ENCODE measurements at places on chromosomes 6 and 20.

DNA sequence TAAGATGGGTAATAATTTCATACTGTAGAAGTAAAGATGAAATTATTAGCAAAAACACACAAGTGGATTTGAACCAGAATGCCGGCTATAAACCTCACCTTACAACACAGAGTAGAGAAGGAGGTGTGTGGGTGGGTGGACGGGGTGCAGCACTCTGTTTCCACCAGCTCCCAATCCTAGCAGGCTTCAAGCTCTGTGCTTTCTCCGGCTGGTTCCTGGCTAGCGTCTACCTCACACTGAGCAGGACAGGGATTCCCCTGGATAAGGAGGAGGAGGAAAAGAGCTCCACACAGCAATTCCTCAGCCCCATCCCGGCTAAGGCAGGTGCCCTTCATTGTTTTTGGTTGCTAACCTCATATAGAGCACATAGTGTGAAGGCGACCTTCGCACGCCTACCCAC lies 453.3 kb downstream of the C6orf118 start:
- no peak for DNase-seq

DNA sequence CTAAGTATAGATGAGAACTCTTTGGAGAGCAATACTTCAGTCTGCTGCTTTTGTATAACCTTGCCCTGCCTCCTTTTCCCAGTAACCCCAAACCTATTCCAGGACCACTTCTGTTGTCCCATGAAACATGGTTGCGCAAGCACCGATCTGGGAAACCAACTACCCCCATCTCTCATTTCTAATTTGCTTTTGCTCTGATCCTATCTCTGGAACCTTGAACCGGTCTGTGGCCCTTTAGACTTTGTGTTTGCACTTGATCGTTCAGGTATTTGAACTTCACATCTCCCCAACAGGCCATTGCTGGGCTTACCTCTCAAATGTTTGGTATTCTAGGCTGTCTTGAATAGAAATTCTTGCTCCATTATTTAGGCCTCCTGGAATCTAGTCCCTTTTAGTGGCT lies 25.0 kb downstream of the L3MBTL3 start:
- DNase-seq = no peak

GRCh38 chr6:13075141-13075845 lies 253.0 kb downstream of the TBC1D7 start:
- DNase-seq = no peak

DNA sequence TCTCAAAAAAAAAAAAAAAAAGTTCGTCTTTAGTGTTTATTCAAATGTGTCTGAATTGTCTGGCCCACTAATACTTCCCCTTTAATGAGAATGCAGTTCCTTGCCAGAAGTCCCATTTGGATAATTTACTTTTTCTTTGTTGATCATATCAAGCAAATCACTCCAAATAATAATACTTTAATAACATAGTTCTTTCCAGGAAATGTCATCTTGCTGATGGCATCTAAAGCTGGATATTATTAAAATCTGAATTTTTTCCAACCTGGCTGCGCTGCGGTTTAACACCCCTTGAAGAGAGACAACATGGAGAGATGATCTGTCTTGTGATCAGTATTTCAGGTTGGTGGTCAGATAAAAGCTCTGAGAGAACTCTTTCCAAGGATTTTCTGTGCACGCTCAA lies 111.2 kb upstream of the CNKSR3 start:
- no peak for DNase-seq

GRCh38 chr6:72636786-72637185 lies 14.9 kb downstream of the KCNQ5 start:
- no peak for DNase-seq

- DNase-seq = peak; percentile 20
Measured at GRCh38 chr6:8065519-8065911, 1.3 kb upstream of the BLOC1S5 start.

DNA sequence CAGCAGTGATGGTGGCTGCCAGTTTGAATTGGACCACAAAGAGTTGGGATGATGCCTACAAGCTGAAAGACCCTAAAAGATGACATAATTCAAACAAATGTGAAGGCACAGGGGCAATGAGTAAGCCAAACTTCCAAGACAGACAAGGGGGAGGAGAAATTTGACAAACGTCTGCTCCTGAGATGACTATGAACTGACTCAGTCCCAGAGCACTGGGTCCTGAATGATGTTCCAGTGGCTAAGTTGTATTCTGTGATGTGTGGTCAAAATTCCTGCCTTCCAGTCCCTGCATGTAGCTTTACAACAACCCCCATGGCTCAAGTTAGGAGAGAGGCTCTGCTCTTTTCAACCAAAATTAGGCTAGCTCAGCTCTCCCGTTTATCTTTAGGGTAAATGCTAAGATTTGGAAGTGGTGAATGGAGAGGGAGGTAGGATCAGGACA lies 86.1 kb upstream of the SIRPA start:
- DNase-seq = no peak

DNA sequence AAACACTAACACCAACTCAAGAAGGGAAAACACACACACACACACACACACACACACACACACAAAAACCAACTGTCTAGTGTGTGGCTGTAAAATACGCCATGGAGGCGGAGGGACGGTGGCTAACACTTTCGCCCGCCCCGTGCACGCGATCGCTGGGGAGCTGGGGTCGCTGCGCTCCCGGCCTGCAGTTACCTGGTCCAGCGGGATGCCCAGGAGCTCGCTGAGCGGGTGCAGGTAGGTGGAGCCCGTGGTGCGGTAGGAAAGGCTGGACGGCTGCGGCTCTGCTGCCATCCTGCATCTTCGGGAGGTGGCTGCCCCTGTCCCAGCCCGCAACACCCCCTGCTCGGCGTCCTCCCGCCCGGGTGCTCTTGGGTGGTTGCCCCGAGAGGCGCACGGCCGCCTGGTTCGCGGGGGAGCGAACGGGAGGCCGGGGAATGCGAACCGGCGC lies 303 bp downstream of the MBOAT1 start:
- DNase-seq = peak; percentile 26

- no peak for DNase-seq
Measured at GRCh38 chr20:40679184-40679583, 9.9 kb downstream of the MAFB start.

- DNase-seq = no peak
Measured at GRCh38 chr20:24764794-24765202, 184.3 kb upstream of the CST7 start.

- no peak for DNase-seq
Measured at GRCh38 chr6:117165911-117166499, 99.4 kb upstream of the VGLL2 start.
